ENCODE measurements at places on chromosomes 7 and 10. TPM values are rescaled to one million over a fixed set of nuclear protein-coding genes. Genes with fewer than 3 reads are reported as not detected.
A peak's percentile ranks its signal among the peaks of the same experiment; 100 is the strongest.

The MYH16 gene
- total RNA-seq, result not detected

The DENND10 gene
- total RNA-seq, result 91.3 TPM

The GLUD1 gene
- total RNA-seq, result 234 TPM

The FFAR4 gene
- total RNA-seq, result not detected

The NME8 gene
- total RNA-seq, result not detected

The STAG3 gene
- total RNA-seq, result not detected

The KIAA1217 gene
- 4.7 TPM for total RNA-seq

DNA sequence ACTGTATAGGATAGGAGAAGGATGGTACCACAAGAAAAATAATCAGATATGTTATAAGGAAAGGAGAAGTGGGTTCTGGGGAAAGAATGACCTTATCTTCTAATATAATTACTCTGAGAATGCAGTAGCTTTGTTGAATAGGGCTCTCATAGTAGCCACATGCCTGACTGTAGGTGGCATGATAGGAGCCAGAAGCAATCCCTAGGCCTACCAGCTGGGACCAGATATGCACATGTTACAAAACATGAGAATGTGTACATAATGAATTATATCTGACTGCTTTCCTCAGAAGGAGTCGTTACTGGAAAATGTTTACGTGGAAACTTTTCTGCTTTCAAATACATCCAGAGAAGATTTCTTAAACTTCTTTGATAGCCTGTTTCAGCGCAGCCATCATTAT lies 53.2 kb upstream of the FAM3C start:
- DNase-seq, result no peak

- peak; percentile 23 for DNase-seq
These were observed 76.8 kb upstream of the FAM180A start for GRCh38 chr7:135825406-135825805.

DNA sequence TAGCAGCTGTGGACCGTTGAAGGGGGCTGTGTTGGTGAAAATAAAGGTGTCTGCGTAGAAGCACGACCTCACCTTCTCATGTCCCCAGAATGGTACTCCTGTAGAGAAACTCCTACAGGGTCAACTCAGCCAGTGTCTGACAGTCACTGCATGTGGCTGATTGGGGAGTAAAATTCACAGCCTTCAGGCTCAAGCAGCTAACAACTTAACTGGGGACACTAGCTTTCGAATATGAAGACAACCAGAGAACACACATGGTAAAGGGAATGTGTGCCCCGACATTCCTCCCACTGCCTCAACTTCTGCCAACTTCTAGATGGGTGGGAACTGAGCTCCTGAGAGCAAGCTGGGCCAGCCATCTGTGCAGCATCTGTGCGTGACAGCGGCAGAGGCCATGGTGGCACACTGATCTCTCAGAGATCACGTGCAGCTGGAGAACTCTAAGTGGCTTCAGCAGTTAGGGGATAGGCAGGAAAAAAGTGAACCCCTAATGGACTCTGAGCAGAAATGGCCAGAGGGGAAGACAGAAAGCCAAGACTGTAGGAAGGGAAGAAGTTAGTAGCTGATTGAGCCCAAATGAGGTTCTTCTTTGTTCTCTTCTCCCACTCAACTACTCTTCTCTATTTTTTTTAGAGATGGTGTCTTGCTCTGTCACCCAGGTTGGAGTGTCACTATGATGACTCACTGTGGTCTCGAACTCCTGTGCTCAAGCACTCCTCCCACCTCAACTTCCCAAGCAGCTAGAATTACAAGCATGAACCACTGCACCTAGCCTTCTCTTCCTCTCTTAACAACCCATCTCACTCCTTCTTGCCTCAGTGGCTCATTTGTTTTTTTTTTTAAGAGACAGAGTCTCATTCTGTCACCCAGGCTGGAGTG lies 280.8 kb downstream of the ZEB1 start:
- DNase-seq, result peak; percentile 31

DNA sequence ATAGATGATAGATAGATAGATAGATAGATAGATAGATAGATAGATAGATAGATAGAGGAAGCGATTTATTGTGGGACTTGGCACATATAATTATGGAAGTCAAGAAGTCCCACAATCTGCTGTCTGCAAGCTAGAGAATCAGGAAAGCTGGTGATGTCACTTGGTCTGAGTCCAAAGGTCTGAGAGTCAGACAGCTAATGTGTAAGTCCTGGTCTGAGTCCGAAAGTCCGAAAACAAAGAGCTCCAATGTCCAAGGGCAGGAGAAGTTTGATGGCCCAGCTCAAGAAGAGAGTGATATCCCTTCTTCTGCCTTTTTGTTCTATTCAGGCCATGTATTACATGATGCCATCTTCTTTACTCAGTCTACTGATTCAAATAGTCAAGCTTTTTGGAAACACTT lies 53.8 kb upstream of the TCF7L2 start:
- no peak for DNase-seq

DNA sequence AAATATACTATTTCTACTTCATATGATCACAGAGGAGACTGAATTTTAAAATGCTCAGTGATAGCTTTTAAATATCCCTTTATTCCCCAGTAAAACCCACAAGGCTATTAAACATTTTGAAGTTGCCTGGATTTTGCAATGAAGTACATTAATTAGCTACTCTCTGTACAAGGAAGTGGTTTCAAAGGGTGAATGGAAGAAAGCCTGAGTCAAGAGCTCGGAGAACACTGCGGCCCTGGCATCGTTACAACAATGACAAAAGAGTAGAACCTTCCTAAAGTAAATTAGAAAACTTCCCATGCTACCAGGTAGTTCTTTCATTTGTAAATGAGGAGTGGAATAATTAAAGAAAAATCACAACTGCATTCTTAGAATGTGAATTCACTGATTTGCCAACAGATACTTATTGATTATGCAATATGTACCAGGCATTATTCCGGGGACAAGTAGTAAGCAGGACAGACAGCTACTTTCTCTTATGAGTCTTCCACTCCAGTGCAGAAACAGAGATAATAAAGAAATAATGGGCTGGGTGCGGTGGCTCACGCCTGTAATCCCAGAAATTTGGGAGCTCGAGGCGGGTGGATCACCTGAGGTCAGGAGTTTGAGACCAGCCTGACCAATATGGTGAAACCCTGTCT lies 63.0 kb downstream of the ZNF22 start:
- DNase-seq, result no peak

- no peak for DNase-seq
These were observed 19.4 kb downstream of the ZFAND2A start for GRCh38 chr7:1140476-1141104.

DNA sequence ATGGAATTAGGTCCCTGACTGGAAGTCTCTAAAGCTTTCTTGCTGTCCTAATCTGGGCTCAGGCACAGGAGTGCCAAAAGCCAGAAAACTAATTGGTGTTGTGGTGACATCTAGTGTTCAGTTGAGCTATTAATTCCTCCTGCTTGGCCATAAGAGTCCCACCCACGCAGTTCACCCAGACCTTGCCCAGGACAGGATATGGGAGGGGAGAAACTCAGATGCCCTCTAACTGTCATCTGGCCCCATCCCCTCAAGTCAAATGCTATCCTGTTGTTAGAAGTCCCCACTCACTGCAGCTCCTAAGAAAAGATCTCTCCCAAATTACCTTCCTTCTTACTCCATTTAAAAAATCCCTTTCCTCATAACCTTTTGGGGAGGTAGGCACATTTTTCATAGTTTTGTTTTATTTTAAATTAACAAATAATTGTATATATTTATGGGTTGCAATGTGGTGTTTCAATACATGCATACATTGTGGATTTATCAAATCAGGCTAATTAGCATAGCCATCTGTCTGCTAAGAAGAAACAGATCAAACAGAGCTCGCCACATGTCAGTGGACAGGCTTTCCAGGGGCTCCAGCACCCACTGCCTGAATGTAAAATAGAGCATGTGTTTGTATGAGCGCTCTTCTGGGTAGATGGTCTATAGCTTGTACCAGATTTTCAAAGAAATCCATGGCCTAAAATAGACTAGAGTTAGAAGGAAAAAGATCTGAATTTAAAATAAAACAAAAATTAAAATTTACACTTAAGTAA lies 84.0 kb downstream of the GSAP start:
- peak; percentile 90 for DNase-seq

- no peak for DNase-seq
These were observed 116.9 kb downstream of the WDR37 start for GRCh38 chr10:1173091-1173490.

GRCh38 chr7:117086788-117087187 lies 133.5 kb downstream of the ST7 start:
- DNase-seq, result no peak

DNA sequence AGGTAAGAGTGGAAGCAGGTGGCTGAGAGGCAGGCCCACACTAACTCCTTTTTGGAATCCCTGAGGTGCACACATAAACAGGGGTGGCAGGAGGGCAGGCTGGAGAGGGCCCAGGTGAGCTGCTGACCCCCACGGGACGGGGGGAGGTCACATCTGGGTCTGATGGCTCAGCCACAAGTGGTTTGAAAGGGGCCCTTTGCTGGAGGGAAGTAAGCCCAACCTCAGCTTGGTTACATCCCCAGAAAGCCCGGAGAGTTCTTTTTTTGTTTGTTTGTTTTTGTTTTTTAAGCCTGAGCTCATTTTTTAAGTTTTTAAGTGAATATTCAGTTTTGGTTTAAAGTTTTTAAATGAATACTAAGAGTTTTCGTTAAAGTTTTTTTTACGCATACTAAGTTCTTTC lies 72.8 kb upstream of the CUX1 start:
- no peak for DNase-seq

- DNase-seq, result no peak
These were observed 467.9 kb upstream of the PODXL start for GRCh38 chr7:132024290-132024689.

DNA sequence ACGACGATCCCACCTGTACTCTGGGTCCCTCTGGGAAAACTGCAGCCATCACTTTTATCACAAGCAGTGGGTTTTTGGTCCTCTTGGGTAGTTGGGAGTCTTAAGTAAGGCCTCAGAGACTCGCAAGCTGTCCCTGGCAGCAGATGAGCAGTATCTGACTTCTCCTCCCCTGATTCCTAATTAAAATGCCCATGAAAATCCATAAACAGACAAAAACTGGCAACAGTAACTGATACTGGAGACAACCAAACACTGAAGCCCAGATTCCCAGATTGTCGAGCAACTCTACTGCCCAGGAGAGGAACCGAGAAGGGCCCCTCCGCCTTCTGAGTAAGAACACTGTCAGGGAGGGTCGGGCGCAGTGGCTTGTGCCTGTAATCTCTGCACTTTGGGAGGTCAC lies 333.8 kb downstream of the CALN1 start:
- DNase-seq, result no peak

Data from GM23248 (cell line).